ENCODE measurements at places on chromosomes 4 and X. TPM values are rescaled to one million over a fixed set of nuclear protein-coding genes. Genes with fewer than 3 reads are reported as not detected.

MRFAP1L1 gene
- total RNA-seq: 35.1 TPM

OTC gene
- not detected for total RNA-seq

CT45A10 gene
- not detected for total RNA-seq

TCEAL7 gene
- total RNA-seq: 5.3 TPM

SASH3 gene
- total RNA-seq: not detected

ZIC3 gene
- total RNA-seq: not detected

ERAS gene
- total RNA-seq: not detected

VEGFC gene
- total RNA-seq: 37.3 TPM

ARMCX4 gene
- 4.5 TPM for total RNA-seq

GPRASP1 gene
- total RNA-seq: 0.13 TPM

DNASE1L1 gene
- total RNA-seq: 98.5 TPM

SPATA4 gene
- not detected for total RNA-seq

LINC00632 gene
- total RNA-seq: 2.3 TPM

TCEAL5 gene
- total RNA-seq: not detected

FGFBP1 gene
- total RNA-seq: not detected

FABP2 gene
- total RNA-seq: not detected

ZNF185 gene
- 43.6 TPM for total RNA-seq

FAM200B gene
- 56.5 TPM for total RNA-seq

UGT2A1 gene
- total RNA-seq: not detected

UNC5C gene
- 0.10 TPM for total RNA-seq

F9 gene
- not detected for total RNA-seq

IL9R gene
- total RNA-seq: not detected

XAGE1A gene
- not detected for total RNA-seq

TMPRSS11D gene
- not detected for total RNA-seq

MAP7D2 gene
- 0.40 TPM for total RNA-seq

SRPX gene
- 164 TPM for total RNA-seq

NKRF gene
- 5.5 TPM for total RNA-seq

ADGRG4 gene
- total RNA-seq: 0.10 TPM

CSN1S1 gene
- not detected for total RNA-seq

Measured in mammary microvascular endothelial cell (primary cell).